ENCODE measurements at places on chromosomes 3 and 15.

- no peak for DNase-seq
Observed at GRCh38 chr3:50210510-50211367, 5.7 kb downstream of the SLC38A3 start.

DNA sequence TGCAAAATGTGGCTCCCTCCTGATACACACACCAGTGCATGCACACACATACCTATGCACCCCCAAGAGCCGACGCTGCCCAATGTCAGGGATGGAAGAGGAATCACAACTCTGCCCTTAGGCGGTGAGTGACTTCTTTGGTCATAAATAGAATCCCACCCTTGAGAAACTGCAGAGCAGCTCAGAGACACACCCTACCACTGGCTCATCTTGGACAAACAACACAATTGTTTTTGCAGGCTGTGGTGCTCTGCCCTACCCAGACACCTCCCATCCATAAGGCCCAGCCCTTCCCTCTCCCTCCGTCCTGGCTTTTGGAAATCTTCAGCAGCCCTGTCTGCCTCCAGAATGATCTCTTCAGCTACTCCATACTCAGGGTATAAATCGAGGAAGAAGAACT is 73.8 kb upstream of the HRH1 start:
- no peak for DNase-seq

DNA sequence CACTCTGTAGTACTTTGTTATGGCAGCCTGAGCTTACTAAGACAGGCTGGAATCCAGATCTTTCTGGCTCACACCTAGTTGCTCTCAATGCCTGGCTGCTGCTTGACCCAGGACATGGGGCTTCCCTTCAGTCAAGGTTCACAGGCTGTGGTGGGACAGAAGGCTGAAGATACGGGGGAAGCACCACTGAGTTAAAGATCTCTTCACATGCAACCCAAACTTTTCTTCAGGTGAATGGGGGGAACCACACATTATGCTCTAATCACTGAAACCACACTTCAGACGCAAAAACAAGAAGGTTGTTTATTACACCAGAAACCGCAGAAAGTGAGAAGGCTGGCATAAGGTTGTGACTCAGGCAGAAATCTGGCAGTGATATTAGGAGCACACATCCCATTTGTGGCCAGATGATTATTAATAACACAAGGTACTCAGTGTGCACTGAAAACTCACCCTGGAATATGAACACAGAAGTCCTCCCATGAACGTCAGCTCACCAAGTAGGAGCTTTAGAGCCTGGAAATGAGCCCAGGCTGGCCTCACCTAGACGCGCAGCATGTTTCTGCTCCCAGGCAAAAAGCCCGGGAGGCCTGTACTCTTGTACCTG is 230.5 kb upstream of the CHRNA7 start:
- no peak for DNase-seq

GRCh38 chr3:169522595-169523529 is 140.7 kb downstream of the MECOM start:
- no peak for DNase-seq

- DNase-seq: no peak
Observed at GRCh38 chr15:85463976-85464375, 83.6 kb downstream of the AKAP13 start.

DNA sequence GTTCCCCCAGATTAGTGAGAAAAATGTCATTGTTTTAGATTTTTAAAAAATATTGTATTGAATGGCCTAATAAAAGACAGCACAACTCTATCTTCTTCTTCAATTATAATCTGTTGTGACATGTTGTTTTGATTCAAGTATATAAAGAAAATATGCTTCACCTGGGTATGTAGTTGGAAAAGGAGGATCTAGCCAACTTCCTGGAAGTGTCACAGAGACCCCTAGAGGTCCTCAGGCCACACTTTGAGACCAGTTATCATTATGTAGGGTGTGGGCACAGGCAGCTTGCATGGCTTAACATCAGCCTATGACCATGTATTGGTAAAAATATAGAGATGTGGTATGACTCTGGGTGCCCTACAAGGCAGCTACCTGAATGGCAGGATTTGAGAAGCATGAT is 14.7 kb upstream of the RYR3 start:
- DNase-seq: no peak

- no peak for DNase-seq
Observed at GRCh38 chr3:184907681-184908649, 96.0 kb downstream of the VPS8 start.

Measured in uterus (tissue), 4 donors.